ENCODE measurements at places on chromosomes 6 and 20.

- DNase-seq: no peak
These were observed 143.8 kb downstream of the F13A1 start for GRCh38 chr6:6176586-6177228.

DNA sequence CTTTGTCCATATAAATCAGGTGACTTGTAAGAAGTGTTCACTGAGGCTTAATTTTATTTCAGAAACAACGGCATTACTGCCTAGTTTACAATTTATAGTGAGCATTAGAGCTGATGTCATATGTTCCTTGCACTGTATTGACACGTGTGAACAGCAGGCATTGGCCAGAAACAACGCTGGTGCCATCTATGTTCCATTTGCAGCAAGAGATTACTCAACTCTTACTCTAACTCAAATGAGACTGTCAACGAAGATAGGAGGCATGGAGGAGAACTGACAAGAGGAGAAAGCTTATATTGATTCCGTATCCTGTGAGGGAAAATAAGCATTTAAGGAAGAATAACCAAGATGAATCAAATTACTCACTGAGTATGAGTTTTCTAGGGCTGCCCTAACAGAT, 48.4 kb downstream of the MTFR2 start:
- DNase-seq: no peak

GRCh38 chr6:31355583-31355948, 1.4 kb downstream of the HLA-B start:
- DNase-seq: no peak

DNA sequence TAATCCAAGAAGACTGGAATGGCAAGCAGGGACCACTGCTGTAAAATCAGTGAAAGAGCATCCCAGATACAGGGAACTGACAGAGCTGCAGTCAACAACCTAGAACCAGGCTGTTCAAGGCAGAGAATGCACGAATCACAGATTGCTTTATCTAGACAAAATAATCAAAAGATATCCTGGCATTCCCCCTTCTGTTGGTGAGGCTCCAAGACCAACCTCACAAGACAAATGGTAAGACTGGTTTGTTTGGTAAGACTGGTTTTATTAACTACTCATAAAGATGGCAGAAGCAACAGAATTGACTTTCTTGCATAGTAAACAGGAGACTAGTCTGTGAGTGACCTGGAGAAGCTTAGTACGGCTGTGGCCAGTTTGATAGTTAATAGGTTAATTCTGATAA, 88.8 kb upstream of the AHI1 start:
- DNase-seq: no peak

GRCh38 chr20:1802385-1803060, 92.7 kb upstream of the SIRPA start:
- peak; percentile 64 for DNase-seq

GRCh38 chr6:129567374-129567773, 142.6 kb downstream of the ARHGAP18 start:
- DNase-seq: peak; percentile 66

- no peak for DNase-seq
These were observed 262.6 kb upstream of the CDYL start for GRCh38 chr6:4513561-4513960.

DNA sequence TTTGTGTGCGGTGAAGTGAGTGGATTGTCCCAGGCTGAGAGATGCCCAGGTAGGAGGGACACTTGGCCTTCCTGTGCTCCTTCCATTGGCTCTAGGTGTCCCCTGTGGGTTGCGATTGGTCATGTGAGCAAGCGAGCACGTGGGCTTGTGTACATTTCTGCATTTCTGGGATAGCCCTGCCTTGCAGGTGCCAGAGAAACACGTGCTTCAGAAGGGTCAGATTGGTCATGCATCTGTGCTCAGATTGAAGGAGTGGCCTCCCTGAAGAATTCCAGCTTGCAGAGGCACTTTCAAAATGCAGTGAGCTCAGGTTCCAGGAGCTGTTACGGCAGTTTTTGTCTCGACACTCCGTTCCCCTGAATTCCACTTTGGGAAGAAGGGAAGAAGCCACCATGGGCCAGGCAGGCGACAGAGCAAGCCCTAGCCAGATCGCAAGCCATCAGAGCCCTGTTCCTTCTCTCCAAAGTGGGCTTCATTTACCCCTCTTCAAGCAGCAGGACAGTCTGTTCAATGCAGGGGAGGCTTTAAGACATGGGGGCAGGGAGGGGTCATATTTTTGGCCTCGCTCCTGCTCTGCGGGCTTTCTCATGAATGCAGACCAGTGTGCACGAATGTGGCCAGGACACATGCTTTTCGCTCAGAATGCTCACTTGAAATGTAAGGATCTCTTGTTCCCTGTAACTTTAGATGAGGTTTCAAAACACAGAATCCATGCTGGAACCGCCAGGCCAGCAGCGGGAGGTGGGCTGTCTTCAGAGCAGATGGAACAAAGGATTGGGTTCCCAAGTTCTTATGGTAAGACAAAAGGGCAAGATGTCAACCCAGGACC, 78.6 kb upstream of the AKAP12 start:
- DNase-seq: no peak

DNA sequence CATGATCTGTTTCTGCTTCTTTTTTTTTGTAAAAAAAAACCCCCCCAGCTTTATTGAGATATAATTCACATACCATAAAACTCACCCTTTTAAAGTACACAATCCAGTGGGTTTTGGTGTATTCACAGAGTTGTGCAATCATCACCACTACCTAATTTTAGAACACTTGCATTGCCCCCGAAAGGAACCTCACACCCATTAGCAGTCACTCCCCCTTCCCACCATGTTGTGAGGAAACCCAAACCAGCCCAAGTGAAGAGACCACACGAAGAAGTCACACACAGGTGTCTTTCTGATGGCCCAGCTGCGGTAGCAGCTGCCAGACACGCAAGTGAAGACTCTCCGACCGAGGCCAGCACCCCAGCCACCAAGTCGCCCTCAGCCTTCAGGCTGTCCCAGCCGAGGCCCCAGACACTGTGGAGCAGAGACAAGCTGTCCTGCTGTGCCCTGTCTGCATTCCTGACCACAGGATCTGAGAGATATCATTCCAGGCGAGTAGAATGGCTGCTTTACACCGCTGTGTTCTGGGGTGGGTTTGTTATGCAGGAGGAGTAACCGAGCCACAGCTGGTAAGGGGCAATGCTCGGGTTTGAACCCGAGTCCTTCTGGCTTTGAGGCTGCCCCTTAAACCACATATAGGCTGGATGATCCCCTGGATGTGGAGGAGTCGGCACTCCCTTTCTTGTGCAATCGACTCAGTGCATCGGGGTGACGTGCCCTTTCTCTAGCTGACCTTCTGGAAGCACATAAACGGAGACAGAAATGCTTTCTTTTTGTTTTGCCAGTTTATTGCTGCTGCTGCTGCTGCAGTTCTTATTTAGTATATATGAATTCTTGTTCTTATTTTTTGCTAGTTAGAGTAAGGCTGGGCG, 59.1 kb upstream of the PTPN1 start:
- peak; percentile 30 for DNase-seq

GRCh38 chr20:43284486-43284885, 94.8 kb upstream of the PTPRT start:
- DNase-seq: no peak

DNA sequence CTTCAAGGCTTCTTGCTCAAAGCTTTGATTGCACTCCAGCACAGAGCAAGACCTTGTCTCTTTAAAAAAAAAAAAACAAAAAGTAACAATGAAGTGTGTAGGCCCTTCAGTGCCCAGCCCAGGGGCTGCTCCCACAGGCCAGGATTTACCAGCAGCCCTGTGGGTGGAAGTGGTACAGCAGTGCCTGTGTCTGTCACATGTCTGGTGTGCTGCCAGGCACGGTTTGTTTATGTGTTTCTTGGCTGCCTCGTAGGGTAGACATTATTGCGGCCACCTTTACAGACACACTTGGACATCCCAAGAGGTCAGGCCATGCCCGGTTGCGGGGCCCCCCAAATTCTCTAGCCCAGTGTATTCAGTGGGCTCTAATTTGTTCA, 12.7 kb downstream of the DYNLRB1 start:
- no peak for DNase-seq

GRCh38 chr20:48841875-48842529, 14.2 kb upstream of the PREX1 start:
- DNase-seq: no peak

DNA sequence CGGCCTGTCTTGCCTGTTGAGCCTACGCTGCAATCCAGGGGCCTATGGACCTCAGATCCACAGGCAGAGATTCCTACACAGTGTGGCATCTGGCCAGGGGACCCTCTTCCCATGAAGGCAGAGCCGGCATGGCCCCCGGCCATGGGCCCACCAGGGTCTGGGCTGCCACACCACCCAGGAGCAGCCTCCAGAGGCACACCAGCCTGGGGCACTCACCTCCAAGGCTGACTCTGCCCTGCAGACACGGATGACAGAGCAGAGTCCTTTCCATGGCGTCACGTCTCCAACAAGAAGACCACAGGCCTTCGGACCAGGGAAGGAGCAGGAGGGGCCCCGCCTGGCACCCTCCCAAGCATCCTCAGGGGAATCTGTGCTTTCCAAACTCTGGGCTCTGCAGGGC, 3.5 kb upstream of the HRH3 start:
- DNase-seq: no peak

- no peak for DNase-seq
These were observed 139.0 kb downstream of the MTHFD1L start for GRCh38 chr6:151004383-151005024.

GRCh38 chr6:111759331-111759835, 113.9 kb downstream of the FYN start:
- no peak for DNase-seq

DNA sequence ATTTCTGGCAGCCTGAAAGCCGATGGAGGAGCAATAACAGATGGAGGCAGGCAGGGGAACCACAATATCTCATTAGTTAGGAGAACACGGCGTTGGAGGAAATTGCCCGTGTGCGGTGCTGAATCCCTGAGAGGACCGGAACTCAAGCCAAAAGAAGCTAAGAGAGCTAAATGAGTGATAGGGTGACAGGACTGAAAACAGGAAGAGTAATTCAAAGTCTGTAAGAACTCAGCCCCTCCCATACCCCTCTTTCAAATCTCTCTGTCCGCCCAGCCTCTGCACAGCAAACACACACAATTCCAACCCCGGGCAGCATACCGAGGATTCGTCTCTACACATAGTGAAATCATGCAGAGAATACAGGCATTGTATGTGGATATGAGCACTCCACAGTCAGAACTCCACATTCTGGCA, 2.6 kb upstream of the IPCEF1 start:
- DNase-seq: no peak

GRCh38 chr20:44419131-44419844, 56.4 kb upstream of the TTPAL start:
- no peak for DNase-seq

- no peak for DNase-seq
These were observed 80.8 kb upstream of the MPC1 start for GRCh38 chr6:166463359-166464067.

- no peak for DNase-seq
These were observed 49.1 kb upstream of the FRMD1 start for GRCh38 chr6:168128006-168128630.

GRCh38 chr20:50561379-50562078, 51.3 kb downstream of the PTPN1 start:
- DNase-seq: peak; percentile 74

- DNase-seq: no peak
These were observed 28.7 kb downstream of the LAMA4 start for GRCh38 chr6:112225691-112226090.

GRCh38 chr6:4256969-4257368, 121.6 kb upstream of the ECI2 start:
- no peak for DNase-seq

DNA sequence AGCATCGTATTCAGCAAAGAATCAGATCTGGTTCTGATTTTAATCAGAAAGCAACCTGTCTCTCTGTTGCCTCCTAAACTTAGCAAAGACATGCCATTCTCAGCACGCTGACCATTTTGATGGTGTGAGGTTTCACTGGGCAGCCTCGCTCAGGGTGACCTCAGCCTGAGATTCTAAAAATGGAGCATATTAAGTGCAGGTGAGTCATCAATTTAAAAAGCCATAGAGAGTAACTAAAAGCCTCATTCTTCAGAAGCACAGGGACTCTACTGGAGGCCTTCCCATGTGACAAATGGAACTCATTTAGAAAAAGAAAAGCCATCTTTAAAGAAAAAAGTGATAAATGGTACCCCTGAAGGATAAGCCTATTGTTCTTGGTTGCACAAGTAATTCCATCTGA, 91.3 kb downstream of the FILIP1 start:
- DNase-seq: no peak

DNA sequence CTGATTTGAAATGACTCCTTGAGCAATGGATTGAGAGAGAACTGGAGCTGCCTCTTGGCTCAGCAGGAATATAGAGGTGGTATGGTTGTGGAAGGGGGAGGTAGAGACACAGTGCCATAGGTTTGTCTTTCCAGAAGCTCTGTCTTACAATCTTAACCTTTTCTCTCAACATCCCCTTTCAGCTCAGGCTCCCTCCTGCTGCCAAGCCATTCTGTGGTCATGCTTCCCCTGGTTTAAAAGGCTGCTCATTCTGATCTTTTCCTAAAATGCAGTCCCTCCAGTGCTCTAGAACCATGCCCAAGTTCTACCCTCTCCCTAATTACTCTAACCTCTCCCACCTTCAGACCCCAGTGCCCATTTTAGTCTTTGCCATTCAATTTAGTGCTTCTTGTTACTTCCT, 517.9 kb upstream of the MARCKS start:
- no peak for DNase-seq

DNA sequence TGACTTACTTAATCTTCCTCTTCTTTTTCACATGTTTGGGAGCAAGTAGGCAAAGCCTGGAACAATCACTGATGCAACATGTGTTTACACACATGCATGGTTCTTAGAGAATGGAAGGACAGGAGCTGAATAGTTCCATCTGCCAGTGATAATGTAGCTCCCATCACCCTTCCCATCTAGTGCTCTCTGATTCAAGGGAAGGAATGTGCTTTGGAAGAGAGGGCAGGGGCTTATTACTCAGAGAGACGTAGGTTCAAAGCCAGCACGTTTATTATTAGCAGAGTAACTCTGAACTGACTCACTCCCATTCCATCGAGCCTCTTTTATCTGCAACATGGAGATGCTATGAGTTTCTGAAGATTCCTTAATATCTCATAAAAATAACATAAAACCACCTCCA, 211.9 kb downstream of the GMPR start:
- no peak for DNase-seq

DNA sequence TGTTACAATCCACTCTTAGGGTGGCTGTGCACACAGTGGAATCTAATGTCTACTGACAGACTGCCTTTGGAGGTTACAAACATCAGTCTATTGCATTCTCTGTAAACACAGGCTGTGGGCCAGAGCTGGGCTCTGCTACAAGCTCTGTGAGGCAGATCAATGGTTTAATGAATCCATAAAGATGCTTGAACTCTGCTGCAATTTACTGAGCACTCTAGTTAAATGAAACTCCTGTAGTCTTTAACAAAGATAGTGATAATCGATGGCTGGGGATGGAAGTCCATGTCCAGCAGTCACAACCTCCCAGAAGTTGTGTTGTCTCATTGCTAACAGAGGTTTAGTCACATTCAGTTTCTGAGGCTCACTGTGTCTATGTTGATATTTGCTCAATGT, 50.5 kb downstream of the SOBP start:
- DNase-seq: no peak

GRCh38 chr20:22374066-22374465, 210.3 kb downstream of the FOXA2 start:
- no peak for DNase-seq

Measured in activated naive CD8-positive, alpha-beta T cell treated with anti-CD3 and anti-CD28 coated beads, Interleukin-2, amount 50 U/mL, for 24 hours (primary cell).